Subcutaneous preadipocyte (primary cell): ENCODE measurements at places on chromosomes 6 and 20. TPM values are rescaled to one million over a fixed set of nuclear protein-coding genes. Genes with fewer than 3 reads are reported as not detected.

The ISM1 gene
- total RNA-seq: 0.78 and 1.5 TPM in 2 replicates

The PAK5 gene
- total RNA-seq: not detected in 2 replicates

The REPS1 gene
- 52.2 and 88.8 TPM in 2 replicates for total RNA-seq

The VNN1 gene
- not detected in 2 replicates for total RNA-seq

The MICB gene
- total RNA-seq: 10.7 and 11.1 TPM in 2 replicates

The HS3ST5 gene
- not detected in 2 replicates for total RNA-seq

The HLA-DPB1 gene
- total RNA-seq: 1.8 and 10.2 TPM in 2 replicates

The CCN5 gene
- total RNA-seq: 6.1 and 129 TPM in 2 replicates

The CLVS2 gene
- total RNA-seq: under 0.01 TPM in 2 replicates

The SLC18B1 gene
- total RNA-seq: 6.1 and 7.3 TPM in 2 replicates
